ENCODE measurements at places on chromosomes 4 and X. TPM values are rescaled to one million over a fixed set of nuclear protein-coding genes. Genes with fewer than 3 reads are reported as not detected.

The PRR32 gene
- total RNA-seq, result not detected

The ZMYM3 gene
- total RNA-seq, result 11.9 TPM

The BRS3 gene
- total RNA-seq, result not detected

The MAOB gene
- 2.2 TPM for total RNA-seq

The FGA gene
- not detected for total RNA-seq

The DUSP21 gene
- not detected for total RNA-seq

The CT45A2 gene
- total RNA-seq, result not detected

The FAM9C gene
- not detected for total RNA-seq

The ARHGAP36 gene
- total RNA-seq, result not detected

The CSN1S1 gene
- total RNA-seq, result not detected

Data from cardiac ventricle fibroblast (primary cell).